PC-3 (cell line): ENCODE measurements at places on chromosomes 7 and 10.

GRCh38 chr10:71321386-71321785, 2.3 kb downstream of the SLC29A3 start:
- DNase-seq = no peak

GRCh38 chr10:75266945-75267344, 31.2 kb upstream of the COMTD1 start:
- peak; percentile 75 for DNase-seq

- no peak for DNase-seq
These were observed 766.0 kb upstream of the POT1 start for GRCh38 chr7:125695626-125696025.

- no peak for DNase-seq
These were observed 39.3 kb downstream of the RBM17 start for GRCh38 chr10:6128087-6128486.

- peak; percentile 79 for DNase-seq
These were observed 27.2 kb upstream of the MSRB2 start for GRCh38 chr10:23067939-23068775.

DNA sequence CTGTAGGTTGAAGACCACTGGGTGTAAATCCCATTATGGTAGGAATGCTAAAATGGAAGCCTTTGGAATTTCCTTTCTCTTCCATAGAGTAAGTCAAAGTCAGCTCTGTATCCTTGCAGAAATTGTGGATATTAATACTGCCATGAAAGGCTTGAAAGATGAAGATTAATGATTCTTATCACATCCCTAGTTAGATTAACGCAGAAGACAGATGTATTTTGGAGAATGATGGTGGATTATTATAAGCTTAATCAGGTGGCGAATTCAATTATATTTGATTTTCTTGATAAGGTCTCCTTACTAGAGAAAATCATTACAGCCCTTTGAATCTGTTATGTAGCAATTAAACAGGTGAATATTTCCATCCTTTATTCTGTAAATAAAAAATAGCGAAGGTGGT, 270.1 kb downstream of the PHF14 start:
- DNase-seq = no peak
